ENCODE measurements at places on chromosomes 12 and 14.

GRCh38 chr12:61523276-61523992 lies 736.8 kb upstream of the USP15 start:
- DNase-seq = no peak

- no peak for DNase-seq
Observed at GRCh38 chr12:73221836-73222235, 949.7 kb downstream of the TRHDE start.

DNA sequence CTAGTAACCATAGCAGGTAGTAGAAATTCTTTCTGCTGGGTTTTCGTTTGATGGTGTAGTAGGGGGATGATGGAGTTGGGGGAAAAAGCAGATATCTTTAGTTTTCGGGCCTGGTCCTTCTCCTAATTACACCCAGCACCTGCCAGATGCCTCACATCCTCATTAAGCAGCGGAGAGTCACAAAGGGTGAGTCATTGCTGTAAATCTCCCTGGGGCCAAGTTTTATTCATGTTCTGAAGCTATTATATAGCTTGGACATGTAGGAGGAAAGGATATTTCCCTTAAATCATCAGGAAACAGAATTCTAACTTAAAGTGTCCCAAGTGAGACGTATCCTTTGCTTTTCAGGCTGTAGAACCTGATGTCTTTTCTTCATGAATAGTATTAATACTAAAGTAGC lies 4.9 kb upstream of the NECAP1 start:
- no peak for DNase-seq

DNA sequence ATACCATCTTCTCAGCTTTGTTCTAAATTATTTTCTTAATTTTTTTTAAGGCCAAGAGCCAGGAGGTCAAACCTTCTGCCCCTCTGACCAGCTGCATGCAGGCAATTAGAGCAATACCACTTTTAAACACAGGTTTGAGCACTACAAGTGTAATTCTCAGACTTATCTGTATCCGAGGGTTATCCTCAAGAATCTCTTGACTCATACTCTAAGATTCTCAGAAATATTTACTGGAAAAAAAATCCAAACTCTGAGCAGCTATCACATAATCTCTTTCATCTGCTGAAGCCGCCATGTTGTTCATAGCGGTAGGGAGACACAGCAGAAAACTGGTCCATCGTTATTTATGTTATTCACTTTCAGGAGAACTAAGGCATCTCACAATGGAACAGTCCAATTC lies 27.4 kb upstream of the PTHLH start:
- no peak for DNase-seq

GRCh38 chr12:16730772-16731171 lies 124.8 kb upstream of the LMO3 start:
- DNase-seq = no peak

GRCh38 chr14:94161981-94162380 lies 12.1 kb upstream of the PPP4R4 start:
- no peak for DNase-seq

- no peak for DNase-seq
Observed at GRCh38 chr12:124842800-124843510, 20.7 kb downstream of the SCARB1 start.

GRCh38 chr12:111283521-111283920 lies 85.4 kb downstream of the PHETA1 start:
- no peak for DNase-seq

GRCh38 chr14:97058074-97058467 lies 260.9 kb downstream of the VRK1 start:
- peak; percentile 36 for DNase-seq

DNA sequence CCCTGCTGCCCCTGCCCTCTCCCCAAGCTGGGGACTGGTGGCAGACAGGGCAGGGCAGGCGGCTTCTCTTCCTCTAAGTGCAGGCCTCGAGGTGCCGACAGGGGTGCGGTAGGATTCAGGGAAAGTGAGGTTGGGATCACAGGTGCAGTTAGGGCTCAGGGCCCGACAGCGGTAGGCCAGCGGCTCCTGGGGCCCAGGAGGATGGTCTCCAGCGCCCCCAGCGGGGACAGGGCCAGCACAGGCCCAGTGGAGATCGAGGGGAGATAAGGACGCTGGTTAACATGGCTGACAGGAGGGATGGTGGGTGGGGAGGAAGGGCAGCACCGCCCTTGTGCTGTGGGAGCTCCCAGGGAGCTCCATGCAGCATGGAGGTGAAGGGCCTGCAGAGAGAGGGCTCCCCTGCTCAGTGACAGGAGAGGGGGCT lies 935 bp upstream of the CRIP1 start:
- peak; percentile 85 for DNase-seq

- peak; percentile 56 for DNase-seq
Observed at GRCh38 chr12:67982164-67982563, 7.1 kb upstream of the IFNG-AS1 start.

GRCh38 chr12:15013634-15014179 lies 40.9 kb downstream of the PDE6H start:
- no peak for DNase-seq

DNA sequence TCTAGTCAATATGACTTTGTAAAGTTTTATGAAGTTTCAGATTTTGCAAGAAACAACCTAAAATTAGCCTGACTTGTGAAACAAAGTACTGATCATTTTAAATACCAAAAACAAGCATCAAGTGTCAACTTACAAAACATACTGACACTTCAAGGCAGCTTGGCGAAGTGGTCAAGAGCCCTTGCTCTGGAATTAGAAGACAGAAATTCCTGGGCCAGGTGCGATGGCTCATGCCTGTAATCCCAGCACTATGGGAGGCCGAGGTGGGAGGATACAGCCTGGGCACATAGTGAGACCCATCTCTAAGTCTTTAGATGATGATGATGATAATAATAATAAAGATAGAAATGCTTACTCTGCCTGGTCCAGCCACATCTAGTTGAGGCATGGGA lies 45.4 kb upstream of the NR2C1 start:
- no peak for DNase-seq

- DNase-seq = no peak
Observed at GRCh38 chr12:10705655-10706054, 17.5 kb downstream of the YBX3 start.

DNA sequence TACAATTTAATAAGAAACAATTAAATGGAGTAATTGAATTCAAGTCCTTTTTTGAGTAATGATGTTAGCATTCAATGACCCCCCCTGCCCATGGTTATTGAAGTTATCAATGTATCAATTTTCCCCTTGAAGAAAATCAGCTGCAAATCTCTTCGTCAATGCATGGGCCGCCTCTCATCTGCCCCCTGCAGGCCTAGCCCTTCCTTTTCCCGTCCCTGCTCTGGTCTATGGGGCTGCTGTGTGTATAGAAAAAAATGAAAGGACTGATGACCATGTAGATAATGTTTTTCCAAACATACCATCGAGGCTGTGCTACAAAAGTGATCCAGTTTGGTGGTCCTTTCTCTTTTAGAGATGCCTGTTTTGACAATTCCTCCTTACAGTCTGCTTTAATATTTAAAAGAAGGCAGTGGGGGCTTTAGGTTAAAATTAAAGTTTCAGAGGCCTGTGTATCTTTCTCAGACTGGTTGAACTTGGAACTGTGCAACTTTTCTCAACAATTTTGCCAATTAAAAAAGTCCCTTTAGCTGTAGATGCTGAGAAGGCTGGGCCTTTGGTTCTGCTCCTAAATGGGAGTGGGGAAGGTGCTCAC lies 98.4 kb downstream of the APAF1 start:
- peak; percentile 38 for DNase-seq

Measured in SK-N-DZ (cell line).